ENCODE measurements at places on chromosomes 2 and 18.

GRCh38 chr18:64679121-64679520 lies 530.2 kb upstream of the LINC00305 start:
- DNase-seq = no peak

GRCh38 chr18:45103319-45104048 lies 422.8 kb downstream of the SETBP1 start:
- no peak for DNase-seq

GRCh38 chr2:237486334-237486818 lies 675 bp upstream of the MLPH start:
- no peak for DNase-seq

- no peak for DNase-seq
Observed at GRCh38 chr2:29983308-29983707, 61.9 kb upstream of the ALK start.

GRCh38 chr2:70226781-70227180 lies 21.6 kb downstream of the TIA1 start:
- DNase-seq = no peak

- DNase-seq = peak; percentile 75
Observed at GRCh38 chr18:58135701-58136331, 91.8 kb downstream of the NEDD4L start.

- no peak for DNase-seq
Observed at GRCh38 chr2:14706201-14706600, 73.7 kb downstream of the LRATD1 start.

- DNase-seq = no peak
Observed at GRCh38 chr2:20667151-20667530, 197 bp downstream of the GDF7 start.

DNA sequence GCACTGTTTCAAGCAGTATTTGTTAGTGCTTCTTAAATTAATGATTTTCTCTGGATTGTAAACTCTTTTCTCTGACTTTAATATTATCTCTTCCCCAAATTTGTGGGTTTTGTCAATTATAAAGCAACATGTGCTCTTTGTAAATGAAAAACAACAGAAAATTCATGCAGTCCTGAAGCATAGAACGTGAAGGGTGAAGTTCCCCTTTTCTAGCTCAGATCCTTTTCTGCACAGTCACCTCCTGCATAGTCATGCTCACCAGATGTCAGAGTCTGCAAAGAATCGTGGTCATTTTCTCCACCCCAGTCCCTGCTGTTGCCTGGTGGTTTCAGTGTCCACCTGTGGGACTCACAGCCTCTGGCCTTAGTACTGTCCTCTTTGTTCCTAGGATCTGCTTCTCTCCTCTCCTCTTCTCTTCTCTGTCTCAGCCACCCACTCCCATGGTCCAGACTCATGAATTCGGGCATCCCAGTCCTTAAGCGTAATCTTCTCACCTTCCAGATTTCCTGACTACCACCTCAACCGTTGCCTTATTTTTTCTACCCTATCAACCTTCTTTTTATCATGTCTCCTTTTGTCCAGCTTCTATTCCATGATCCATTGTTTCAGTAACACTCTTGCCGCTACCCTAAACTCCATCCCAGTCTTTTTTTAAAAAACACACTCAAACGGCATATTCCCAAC lies 229.1 kb downstream of the RTP5 start:
- DNase-seq = no peak

- DNase-seq = no peak
Observed at GRCh38 chr2:191299010-191299409, 53.8 kb downstream of the MYO1B start.

DNA sequence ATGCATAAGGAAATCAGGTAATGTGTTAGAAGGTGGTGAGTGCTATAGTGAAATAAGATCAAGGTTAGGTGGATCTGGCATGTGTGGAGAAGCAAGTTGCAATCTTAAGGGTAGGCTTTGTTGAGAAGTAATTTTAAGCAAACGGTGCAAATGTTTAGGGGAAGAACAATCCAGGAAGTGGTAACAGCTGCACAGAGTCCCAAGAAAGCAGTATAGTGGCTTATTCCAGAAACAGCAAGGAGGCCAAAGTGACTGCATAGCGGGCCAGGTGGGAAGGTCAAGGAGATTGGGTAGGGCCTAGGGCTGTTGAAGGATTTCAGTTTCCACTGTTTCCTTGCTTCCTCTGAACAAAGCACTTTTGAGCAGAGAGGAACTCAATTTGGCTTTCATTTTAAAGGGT lies 30.0 kb upstream of the RAB1A start:
- no peak for DNase-seq

DNA sequence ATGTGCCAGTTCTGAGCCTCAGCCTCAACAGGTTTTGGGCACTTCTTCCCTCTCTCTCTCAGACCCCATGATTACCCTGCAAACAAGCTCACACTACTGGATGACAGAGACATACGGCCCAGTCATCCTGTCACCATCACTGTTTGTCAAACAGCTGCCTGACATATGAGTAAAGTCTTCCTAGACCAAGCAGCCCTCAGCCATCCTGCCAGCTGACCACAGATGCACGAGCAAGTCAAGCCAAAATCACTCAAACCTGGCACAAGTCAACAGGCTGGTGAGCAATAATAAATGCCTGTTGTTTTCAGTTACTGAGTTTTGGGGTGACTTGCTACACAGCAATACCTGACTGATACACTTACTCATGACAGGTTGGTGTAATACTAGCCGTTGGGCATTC lies 75.5 kb upstream of the KLF7 start:
- no peak for DNase-seq

DNA sequence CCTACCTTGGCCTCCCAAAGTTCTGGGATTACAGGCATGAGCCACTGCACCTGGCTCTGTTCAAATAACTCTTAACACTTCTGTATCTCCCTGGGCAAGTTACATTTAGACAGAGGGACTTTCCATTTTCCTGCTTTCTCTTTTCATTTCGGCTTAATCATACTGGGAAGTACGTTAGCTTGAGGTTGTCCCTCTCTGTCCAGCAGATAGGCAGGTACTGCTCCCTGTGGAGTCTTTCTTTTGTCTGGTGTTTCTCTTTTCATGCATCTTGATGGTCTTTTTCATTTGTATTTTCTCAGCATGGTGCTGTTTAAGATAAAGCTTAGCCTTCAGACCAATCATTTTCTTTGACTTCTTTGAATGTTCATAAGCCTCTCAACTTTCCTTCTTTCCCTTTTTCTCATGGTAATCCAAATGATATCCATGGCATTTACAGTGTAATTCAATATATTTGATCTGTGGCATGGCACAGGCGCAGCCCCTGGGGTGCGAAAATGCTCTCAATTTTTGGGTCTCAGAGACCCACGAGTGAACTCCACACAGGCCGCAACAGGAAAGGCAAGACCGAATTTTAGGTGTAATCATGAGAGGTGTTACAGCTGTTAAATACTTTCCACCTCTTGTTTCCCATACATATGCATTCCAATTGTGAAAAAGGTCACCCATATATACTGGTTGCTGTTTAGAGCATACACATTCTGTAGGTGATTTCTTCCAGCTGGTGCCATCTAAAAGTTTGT lies 99.9 kb upstream of the MYO3B start:
- no peak for DNase-seq

GRCh38 chr2:55225481-55226020 lies 6.5 kb downstream of the CLHC1 start:
- no peak for DNase-seq

GRCh38 chr2:162333968-162334367 lies 10.0 kb upstream of the GCA start:
- DNase-seq = peak; percentile 58

DNA sequence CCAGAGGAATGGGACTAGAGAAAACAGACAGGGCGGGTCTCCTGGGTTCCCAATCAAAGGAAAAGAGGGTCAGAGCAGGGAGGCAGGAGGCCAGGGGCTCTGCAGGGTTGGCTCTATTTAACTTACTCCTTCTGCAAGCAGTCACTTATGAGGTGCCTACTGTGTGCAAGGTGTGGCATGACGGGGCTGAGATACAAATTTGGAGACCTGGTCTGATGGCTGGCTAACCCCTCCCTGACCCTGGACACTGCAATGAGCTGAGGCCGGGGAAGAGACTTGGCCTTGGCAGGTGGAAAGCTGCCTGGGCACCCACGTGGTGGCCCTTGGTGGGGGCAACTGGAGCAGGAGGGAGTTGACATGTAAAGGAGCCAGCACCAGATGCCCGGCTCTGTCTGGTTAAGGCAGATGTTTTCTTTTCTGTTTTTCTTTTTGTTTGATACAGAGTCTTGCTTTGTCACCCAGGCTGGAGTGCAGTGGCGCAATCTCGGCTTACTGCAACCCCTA lies 148.5 kb upstream of the GATA6 start:
- DNase-seq = peak; percentile 38

DNA sequence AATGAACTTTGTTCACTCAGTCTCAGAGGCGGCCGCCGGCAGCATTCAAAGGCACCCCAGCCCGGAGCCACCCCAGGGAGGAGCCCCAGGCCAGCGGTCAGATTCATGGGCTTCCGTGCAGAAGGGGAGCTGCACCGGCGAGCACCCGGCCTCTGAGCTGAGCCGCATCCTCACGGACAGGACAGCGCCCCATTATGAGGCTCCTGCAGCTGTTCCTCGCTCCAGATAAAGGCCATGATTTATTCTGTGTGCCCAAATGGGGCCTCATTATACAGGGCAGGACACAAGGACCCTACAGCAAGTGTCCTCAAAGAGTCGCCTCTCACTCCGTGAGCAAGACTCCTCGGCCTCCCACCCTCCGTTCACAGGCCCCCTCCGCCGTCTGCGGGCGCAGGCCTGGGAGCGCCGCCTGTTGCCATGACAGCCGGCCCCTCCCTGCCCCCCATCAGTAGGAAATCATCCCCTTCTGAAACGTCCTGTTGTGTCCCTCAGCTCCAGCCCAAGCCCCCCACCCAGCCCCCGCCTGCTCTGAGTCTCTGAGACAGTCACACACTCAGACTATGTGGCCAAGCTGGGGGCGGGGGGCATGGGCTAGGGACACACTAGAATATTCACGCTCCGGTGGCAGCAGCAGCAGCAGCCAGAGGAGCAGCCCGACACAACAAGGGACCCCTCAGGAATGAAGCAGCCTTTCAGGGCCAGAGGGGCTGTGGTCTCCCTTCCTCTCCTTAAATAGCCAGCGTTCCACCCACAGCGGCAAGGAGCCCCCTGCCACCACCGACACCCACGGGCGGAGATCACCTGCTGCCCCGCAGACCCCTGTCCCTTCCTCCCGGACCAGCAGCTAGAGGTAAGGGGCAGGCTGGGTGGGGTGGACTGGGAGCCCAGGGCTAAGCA lies at the start of gene GPR17:
Gene GPR17 (plus strand): TSS at position 759 of the 897 bp plus-strand sequence. CDS start 4,583 bp downstream, outside the sequence.
- DNase-seq = no peak

- DNase-seq = no peak
Observed at GRCh38 chr2:25257032-25257552, 84.6 kb downstream of the DNMT3A start.

GRCh38 chr2:38407111-38407682 lies 30.1 kb upstream of the ATL2 start:
- peak; percentile 44 for DNase-seq

- no peak for DNase-seq
Observed at GRCh38 chr2:155145758-155146229, 447.3 kb downstream of the KCNJ3 start.

DNA sequence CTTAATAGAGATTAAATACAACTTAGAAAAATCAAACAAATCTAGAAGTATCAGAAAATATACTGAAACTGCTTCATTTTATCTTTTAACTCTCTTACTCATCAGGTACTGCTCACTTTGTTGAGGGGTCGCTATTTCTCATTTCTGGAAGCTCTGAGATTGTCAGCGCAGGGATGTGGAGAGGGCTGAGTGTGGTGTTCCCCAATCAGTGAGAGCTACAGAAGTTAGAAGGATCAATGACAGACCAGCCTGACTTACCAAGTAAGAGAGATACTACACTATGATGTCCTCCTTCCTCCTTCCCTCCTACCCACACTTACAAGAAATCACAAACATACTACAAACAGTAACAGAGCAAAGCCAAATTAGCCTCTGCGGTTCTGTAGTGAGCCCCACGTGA lies 8.1 kb downstream of the GCFC2 start:
- no peak for DNase-seq

GRCh38 chr18:28736951-28737350 lies 560.0 kb upstream of the CDH2 start:
- DNase-seq = no peak

DNA sequence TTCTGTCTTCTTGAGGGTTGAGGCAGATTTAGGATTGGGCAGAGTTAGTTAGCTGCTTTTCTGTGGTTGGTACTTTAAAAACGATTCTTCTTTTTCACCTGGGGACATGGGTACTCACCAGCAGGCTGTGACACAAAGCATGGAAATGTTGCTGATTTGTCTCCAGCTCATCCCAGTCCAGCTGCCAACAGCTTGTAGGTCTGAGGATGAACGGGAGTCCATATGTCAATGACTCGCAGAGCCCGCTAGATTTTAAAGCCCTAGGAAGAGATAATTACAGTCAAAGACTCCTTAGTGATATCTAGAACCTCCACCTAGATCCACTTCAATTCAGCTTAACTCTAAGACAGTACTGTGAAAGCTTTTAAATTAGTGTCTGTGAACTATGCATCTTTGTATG lies 20.8 kb downstream of the DOK1 start:
- no peak for DNase-seq

GRCh38 chr18:49072940-49073339 lies 122.2 kb upstream of the SMAD7 start:
- no peak for DNase-seq

DNA sequence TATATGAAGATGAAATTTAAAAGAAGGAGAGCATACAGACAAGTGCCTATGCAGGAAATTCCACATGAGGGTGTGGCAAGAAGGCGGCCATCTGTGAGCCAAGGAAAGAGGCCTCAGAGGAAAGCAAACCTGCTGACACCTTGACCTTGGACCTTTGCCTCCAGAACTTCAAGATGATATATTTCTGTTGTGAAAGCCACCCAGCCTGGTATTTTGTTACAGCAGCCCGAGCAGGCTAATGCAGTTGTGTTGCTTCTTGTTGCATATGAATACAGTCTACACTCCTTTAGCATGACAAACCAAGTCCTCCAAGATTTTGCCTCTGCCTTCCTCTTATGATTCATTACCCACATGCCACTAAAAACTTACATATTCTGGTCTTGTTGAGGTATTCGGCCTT lies 374.8 kb upstream of the TRIB2 start:
- peak; percentile 60 for DNase-seq

- no peak for DNase-seq
Observed at GRCh38 chr2:148298196-148298595, 277.3 kb downstream of the MBD5 start.

DNA sequence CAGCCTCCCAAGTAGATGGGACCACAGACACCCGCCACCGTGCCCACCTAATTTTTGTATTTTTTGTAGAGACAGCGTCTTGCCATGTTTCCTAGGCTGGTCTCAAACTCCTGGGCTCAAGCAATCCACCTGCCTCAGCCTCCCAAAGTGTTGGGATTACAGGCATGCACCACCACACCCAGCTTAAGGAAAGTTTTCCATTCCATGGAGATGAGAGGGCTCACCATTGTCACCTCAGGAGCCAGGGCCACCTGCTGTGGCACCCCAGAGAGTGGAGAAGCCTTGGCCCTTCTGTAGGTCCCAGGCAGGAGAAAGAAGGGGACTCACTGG lies 4.6 kb downstream of the SLC35F6 start:
- no peak for DNase-seq

DNA sequence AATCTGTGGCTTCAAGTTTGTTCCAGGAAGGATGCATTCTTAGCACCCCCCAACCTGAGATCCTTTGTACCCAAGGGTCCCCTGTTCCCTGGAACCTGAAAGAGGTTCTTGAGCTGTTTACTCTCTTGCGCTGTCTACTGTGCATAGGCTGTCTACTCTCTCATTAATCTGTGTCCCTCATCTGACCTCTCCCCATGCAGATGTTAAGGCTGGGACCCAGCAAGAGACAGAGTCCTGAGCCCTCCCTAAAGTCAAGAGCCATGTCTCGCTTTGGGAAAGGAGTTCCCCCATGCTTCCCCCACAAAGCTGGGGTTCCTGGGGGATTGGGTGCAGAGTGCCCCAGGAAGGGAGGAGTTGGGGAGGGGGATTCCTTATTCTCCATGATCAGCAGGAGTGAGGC lies 312.9 kb downstream of the CYP26B1 start:
- no peak for DNase-seq

GRCh38 chr2:104504331-104505073 lies 349.4 kb upstream of the POU3F3 start:
- no peak for DNase-seq
